Panc1 (cell line): ENCODE measurements at places on chromosomes 13 and 19. TPM values are rescaled to one million over a fixed set of nuclear protein-coding genes. Genes with fewer than 3 reads are reported as not detected.

The NR2F6 gene
- total RNA-seq = 173 TPM

The CKM gene
- not detected for total RNA-seq

The ZNF790 gene
- 5.8 TPM for total RNA-seq

The KIR2DL1 gene
- not detected for total RNA-seq

The ATP8A2 gene
- not detected for total RNA-seq

GRCh38 chr13:23381866-23382265 is 51.6 kb downstream of the SACS start:
- DNase-seq = no peak

- DNase-seq = no peak
Measured at GRCh38 chr13:75869981-75870380, 233.9 kb downstream of the LMO7 start.

- DNase-seq = no peak
Measured at GRCh38 chr19:2942928-2943640, 1.7 kb downstream of the ZNF77 start.

DNA sequence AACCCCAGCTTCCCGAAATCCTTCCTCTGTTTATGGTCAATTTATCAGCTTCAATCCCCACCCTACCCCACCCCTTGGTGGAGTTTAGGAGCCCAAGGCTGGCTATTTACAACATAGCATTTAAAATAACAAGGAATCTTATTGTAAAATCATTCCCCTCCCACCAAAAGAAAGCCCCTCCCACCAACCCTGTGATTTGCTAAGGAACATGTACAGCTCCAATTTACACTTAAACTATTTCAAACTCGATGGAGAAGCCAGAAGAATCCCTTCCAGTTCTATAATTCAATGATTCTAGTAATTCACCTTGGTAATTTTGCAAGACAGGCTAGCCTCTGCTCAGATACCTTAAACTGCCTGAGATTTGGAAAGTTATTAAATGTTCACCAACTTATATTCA is 3.0 kb downstream of the LATS2 start:
- DNase-seq = no peak

GRCh38 chr13:27918041-27918917 is 1.5 kb upstream of the PDX1 start:
- no peak for DNase-seq

- DNase-seq = no peak
Measured at GRCh38 chr19:33332248-33332647, 29.9 kb upstream of the CEBPA start.

GRCh38 chr13:32334671-32335070 is 19.4 kb downstream of the BRCA2 start:
- DNase-seq = no peak

DNA sequence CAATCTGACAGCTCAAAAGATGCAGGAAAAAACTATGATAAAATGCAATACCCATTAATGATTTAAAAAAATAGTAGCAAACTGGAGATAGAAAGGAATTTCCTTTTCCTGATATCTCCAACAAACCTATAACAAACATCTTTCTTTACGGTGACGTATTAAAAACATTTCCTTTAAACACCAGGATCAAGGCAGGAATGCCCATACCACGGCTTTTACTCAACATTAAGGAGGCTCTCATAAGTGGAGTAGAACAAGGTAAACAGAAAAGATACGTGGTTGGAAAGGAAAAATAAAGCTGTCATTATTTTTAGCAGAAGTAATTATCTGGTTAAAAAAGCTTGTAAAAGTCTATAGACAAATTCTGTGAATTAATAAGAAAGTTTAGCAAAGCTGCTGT is 61.1 kb downstream of the MIPEP start:
- DNase-seq = no peak

DNA sequence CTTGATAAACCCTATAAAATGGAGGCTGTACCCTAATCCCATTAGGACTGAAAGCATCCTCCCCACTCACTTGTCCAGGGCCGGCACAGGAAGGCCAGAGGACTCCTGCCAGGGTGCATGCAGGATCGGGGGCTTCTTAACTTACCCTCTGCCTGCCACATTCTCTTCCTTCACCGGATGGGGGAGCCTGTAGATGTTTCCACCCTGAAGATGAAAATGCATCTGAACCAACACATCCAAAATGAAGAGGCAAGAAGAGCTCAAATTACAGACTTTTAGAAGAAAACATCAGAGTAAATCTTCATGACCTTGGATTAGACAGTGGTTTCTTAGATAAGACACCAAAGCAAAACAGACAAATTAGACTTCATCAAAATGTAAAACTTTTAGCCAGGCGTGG is 25.9 kb upstream of the NAPA start:
- no peak for DNase-seq

DNA sequence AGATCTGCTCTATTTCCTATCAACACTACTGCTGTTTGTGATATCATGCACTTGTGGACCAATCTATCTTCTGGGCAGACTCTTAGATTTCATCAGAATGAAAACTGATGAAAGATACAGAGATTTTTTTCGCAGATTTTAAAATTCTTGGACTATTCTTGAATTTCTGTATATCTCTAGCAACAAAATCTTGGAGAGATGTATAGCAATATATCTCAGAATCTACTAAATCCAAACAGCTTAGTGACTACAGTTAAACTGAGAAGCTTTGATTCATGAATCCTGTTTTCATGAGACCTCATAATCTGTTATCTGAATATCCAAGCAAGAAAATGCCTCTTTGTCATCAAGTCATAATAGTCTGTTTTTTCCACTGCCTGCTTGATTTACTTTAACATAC is 28.0 kb upstream of the FREM2 start:
- no peak for DNase-seq

DNA sequence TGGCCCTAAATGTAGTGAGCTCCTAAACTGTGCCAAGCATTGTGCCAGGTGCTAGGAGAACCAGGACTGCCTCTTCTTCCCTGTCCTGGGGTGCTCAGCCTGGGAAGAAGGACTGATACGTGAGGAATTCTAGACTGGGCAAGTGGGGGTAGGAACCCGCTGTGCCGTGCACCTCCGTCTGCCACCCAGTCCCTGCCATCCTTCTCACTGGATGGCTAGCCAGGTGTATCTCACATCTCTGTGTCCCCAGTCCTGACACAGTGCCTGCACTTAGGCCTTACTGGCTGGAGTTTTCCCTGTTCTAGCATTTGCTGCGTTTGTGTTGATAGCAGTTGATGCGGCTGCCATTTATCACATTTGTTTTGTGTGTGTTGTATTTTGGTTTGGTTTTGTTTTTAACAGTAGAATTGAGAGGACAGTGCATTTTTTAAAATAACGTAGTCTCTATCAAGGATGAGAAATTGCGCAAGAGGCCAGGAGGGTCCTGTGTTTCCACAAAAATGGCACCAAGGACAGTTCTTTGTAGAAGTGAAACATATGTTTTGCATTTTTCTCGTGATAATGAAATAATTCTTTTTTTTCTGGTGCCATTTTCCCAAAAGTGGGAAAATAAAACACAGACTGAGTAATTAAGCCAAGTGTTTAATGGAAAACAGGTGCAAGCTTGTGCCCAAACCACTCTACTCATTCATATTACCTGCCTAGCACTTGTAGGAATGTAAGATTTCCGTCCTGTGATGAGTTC is 4.7 kb upstream of the GPR183 start:
- DNase-seq = no peak

DNA sequence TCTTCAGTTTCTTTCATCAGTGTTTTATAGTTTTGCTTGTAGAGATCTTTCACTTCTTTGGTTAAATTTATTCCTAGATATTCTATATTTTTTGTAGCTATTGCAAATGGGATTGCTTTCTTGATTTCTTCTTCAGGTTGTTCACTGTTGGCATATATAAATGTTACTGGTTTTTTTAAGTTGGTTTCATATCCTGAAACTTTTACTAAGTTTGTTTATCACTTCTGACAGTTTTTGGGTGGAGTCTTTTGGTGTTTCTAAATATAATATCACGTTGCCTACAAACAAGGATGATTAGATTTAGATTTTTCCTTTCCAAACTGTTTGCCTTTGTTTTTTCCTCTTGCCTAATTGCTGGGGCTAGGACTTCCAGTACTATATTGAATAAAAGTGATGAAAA is 109.7 kb downstream of the PAN3 start:
- no peak for DNase-seq

DNA sequence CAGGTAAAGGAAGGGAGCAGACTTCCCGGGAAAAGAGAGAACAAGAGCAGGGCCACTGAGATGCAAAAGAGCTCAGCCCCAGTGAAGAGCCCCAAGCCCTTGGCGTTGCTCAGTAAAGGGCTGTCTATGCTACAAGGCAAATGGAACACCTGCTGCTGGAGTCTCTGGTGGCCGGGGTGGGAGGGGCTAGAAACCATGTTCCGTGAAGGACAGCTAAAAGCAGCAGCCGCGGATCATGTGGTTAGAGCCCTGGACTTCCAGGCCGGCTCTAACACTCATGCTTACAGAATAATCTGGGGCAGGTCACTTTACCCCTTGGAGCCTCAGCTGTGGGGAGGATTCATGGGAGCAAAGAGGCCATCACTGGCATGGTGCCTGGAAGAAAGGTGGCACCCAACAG is 17.8 kb downstream of the POU2F2 start:
- DNase-seq = no peak

GRCh38 chr13:103812971-103813370 is 746.8 kb upstream of the SLC10A2 start:
- no peak for DNase-seq

- no peak for DNase-seq
Measured at GRCh38 chr13:20550799-20551198, 16.2 kb upstream of the IFT88 start.

DNA sequence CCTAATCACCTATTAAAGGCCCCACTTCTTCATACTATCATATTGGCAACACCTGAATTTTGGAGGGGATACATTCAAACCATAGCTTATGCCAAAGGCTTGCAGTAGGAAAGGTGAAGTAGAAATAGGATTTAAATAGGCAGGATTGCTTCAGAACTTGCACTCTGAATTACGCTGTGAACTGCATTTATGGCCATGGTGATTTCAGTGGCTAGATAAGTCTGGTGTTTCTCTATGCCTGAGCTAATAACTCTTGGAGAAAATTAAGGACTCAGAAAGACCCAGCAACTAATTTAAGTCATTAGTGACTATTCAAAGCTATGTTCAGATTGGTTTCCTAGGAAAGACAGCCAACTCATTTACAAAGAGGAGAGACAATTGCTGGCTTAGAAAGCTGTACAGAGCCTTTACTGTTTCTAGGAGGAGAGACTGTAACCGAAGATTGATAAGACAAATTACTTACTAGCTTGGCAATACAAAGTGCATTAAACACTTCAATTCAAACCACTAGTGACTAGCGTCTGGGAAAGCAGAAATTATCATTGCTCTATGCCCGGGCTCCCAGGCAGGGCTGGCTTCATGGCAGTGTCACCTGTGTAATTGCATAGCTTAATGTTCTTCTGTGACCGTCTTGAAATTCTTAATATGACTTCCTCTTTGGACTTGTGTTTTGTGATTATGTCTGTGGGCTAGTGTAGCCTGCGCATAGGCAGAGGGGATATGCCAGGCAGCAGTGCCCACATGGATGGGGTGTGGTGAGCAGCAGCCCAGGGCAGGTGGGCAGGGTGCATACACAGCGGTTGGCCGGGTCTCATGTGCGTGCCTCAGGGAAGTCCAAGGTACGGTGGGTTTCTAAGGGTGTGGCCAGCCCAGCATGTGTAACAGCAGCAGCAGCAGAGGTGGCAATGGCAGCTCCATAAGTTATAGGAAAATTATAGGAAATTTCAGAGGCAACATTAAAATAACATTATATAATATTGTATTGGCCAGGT is 60.1 kb downstream of the KL start:
- DNase-seq = no peak

GRCh38 chr13:44498502-44498901 is 77.6 kb downstream of the TSC22D1 start:
- no peak for DNase-seq
